ENCODE measurements at places on chromosomes 5 and 9.
A peak's percentile ranks its signal among the peaks of the same experiment; 100 is the strongest.

DNA sequence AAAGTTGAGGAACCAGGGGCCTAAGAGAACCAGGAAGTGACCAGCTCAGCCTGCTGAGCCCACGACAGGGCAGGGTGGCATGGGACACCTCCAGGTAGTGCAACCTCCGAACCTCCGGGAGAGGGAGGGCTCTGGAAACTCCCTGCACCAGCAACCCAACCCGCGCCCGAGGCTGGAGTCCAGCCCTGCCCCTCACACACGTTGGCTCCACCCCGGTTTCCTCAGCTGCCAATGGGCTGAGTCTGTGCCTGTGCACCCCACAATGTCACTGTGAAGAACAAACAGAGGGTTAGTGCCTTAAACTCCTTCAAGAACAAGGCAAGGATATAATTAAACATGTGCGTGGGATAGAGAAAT, 17.0 kb upstream of the UNC5A start:
- no peak for DNase-seq

GRCh38 chr5:68533051-68533450, 317.5 kb downstream of the PIK3R1 start:
- DNase-seq = no peak

DNA sequence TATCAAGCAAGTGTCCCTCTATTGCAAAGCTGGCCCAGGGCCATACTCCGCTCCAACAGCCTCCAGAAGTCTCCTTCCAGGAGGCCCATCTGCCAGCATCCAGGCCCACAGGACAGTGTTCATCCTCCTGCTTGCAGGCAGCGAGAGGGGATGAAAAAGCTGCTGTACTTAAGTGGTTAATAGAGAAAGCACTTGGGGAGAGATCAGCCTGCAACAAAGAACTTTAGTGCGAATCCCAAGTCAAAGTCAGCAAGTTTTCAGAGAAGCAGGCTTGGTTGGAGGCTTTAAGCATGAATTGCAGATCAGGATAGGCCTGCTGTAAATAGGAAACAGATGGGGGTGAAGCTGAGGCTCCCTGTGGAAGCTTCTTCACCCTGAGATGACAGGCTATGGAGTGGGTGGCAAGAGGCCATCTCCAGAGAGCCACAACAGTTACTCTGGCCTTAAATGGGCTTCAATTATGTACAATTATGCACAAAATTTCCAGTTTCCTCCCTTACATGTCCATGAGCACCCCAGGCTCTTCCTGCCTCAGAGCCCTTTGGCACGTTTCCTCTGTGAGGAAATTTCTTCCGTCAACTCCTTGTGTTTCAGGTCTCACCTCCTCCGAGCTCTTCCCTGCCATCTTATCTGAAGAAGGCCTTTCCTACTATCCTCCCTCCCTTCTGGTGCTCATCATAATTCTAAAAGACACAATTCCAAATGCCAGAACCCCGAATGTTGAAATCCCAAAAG, 98.0 kb upstream of the NR3C1 start:
- DNase-seq = peak; percentile 79

- no peak for DNase-seq
These were observed 7.0 kb upstream of the GDNF start for GRCh38 chr5:37846786-37847310.

DNA sequence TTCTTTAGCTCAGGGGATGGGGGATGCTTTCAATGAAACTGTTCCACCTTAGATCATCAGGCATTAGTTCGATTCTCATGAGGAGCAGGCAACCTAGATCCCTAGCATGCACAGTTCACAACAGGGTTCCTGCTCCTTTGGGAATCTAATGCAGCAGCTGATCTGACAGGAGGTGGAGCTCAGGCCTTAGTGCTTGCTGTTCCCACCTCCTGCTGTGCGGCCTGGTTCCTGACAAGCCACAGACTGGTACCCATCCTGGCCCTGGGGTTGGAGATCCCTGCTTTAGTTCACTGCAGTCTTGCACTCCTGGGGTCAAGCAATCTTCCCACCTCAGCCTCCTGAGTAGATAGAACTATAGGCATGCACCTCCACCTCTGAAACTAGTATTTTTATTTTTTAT, 1369.8 kb upstream of the NUDT12 start:
- no peak for DNase-seq

DNA sequence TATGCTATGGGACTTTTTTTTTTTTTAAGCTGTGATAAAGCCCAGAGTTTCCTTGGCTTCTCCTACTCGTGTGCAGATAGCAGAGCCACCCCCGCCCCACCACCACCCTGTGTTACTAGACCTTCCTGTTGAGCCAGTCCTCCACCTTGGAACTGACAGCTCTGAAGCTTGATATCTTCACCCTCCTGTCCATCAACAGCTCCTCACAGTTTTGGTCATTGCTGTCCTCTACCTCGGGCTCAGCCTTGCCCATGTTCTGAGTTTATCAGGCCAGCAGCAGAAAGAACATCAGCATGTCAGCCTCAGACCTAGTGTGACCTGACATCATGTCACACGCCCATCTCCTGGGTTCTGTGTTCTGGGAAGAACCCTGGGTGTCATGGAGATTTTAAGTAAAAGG, 167.1 kb upstream of the RAI14 start:
- no peak for DNase-seq

- no peak for DNase-seq
These were observed 90.7 kb downstream of the RCL1 start for GRCh38 chr9:4883326-4883873.

DNA sequence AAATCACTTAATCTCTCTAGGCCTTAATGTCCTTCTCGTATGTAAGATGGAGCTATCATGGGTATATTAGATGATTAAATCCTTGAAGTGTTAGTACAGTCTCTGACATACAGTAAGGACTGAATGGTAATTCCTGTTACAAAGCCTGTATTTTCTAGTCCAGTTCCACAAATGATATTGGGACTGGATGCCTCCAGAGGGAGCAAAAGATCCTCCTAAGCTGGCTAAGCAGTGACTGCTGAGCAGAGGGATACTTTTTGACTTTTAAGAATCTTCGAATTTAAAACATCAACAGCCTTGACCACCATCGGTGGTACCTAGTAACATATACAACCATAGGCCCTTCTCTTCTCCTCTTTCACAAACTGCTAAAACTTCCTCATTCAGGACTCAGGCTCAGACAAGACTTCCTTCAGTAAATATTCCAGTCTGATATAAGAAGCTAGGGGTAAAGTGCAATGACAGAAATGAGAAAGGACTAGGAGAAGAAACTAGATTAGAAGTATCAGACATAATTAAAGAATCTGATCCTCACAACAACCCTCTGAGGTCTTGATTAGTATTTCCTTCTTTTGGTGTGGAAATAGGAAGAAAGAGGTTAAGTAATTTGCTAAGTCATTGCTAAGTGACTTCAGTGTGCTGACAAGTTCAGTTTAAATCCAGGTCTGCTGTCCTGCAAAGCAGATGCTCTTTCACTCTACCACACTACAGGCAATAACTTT, 13.9 kb downstream of the PTAR1 start:
- peak; percentile 57 for DNase-seq

- no peak for DNase-seq
These were observed 334.0 kb upstream of the NUDT12 start for GRCh38 chr5:103896593-103896992.

DNA sequence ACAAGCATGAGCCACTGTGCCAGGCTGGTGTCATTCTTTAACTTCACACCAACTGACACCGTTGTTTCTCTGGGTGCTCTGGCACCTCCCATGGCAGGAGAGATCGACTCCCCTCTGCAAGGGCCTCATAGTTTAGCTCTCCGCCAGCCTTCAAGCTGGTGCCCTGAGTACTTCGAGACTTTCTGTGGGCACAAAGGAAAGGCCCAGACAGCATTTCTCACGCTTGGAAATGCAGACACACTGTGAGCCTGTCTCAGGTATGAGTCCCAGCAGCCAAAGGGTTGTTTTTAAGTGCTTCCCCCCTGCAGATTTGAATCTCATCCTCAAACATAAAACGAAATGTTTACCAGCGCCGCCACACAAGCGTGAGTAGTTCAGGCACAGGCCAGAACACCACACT, 11.1 kb upstream of the TCF7 start:
- DNase-seq = no peak

DNA sequence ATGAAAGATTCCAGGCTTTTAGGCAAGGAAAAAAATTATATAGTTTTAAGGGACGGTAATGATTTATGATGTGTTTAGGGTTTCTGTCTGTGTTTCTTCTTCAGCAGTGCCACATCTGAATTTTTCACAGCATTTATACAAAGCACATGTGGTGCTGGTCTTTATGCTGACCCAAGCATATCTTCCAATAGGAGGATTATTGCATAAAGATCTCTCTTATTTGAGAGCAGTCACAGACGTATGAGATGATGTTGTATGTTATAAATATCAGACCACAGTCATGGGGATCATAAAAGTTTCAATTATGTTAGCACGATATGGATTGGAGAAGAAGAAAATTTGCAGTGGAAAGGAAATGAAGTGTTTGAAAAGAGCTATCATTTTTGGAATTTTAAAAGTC, 150.9 kb downstream of the RASEF start:
- no peak for DNase-seq

DNA sequence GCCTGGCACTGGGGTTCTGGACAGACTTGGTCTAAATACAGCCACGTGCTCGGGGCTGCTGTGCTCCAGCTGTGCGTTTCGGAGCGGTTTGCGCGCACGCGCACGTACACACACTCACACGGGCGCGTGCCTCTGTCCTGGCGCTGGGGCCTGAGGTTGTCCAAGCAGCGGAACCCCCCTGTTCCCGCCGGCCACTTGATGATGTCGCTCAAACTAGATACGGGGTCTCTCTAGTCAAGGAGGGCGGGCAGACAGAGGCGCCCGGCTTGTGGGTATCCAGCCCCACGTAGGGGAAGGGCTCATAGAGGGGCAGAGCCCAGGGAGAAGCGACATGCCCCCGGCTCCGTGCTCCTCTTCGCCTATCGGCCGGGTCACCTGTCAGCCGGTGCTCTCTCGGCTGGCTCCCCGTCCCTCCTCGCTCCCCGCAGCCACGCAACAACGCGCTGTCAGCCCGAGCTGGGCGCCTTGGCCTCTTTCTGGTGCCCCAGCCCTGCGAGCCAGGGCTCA, 8.9 kb downstream of the NR2F1-AS1 start:
- DNase-seq = peak; percentile 55

DNA sequence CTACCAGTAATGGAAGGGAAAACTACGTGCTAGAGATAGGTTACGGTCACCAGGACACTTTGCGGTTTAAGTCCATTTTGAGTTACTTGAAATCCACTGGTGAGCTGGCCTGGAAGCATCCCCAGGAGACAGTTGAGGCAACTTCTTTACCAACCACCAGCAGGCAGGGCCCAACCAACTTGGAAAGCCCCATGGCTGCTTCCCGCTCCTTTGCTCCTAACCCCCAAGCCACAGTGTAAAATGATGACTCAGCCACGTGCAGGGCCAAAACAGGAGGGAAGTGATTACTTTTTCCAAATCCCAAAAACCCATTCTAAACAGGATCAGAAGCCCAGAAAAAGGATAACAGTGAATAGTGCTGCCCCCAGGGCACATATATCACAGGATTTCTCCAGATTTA, 87.4 kb downstream of the PAX5 start:
- peak; percentile 21 for DNase-seq

DNA sequence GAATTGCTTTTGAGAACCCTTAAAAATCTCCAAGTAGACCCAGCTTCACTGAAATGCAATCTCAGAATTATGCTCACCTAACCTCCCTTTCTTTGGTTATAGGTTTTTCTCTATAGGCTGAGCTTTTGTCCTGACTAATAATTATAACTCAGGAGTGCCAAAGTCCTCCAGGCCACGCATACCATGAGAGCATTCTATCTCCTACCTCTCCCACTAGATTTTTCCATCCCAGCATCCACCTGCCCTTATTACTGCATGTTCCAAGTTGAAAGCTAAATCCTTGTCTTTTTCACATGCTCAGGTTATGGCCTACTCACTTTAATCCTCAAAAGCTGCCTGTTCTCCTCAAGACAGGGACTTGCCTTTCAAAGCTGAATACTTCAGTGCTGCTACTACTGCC, 22.1 kb downstream of the ZNF346 start:
- no peak for DNase-seq

DNA sequence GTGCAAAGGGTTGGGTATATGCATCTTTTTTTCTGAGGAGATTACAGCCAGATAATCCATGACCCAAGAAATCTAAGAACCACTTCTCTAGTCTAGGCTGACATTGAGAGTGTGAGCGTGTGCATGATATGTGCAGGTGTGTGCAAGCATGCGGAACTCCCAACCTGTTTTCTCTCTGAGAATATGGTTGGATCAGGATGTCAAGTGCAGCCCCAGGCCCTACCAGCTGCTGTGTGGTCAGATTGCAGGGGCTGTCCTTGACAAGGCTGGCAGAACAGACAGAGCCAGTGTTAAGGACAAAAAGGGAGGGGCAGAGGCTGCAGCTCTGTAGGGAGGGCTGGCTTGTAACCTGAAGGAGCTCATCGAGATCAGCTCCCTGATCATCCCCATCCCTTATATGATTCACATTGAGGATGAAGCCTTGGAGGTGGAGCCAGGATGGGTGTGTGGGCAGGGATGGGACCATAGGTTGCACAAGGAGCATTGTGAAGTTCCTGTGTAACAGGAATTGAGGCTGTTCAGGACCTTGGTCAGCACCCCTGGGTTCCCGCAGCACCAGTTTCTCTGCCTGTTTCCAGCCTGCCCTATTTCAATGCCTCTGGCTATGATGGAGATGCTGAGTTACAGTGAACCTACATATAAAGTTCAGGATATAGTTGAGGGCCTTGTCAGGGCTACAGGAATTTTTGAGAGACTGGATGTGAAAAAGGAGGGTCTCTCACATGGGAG, 52.6 kb upstream of the ARAP3 start:
- peak; percentile 78 for DNase-seq

DNA sequence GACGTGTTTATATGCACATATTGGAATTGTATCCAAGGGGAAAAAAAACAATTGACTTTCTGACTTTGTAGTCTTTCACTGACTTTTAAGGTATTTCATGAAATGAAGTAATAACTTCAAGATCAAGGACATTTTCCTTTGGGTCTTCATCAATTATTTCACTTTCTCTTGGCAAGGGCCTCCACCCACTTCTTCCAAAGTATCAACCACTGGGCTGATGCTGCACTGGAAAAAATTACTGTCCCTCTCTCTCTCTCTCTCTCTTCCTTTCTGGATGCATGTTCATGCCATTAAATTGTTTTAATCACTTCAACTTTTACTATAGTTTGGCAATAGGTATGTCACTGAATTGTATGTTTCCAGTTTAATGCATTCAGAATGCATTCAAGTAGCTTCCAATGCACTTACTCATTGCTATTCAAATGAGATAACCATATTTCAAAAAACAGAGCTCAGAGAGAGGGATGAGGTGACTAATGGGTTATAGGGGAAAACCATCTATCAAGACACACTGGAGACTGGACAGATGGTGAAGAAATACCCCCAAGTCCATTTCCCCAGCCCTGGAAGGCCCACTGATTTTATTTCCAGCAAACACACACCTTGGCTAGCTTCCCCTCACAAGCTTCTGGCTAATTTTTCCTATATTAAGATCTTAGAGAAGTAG, 585.3 kb downstream of the EBF1 start:
- peak; percentile 84 for DNase-seq

Data from GM23248 (cell line).